T-helper 2 cell treated with Interferon-gamma antibody and Interleukin-4, amounts not matched to agents 5 μg/mL and 100 μg/mL, for 36 hours (primary cell): ENCODE measurements at places on chromosomes 11 and 22.

- no peak for DNase-seq
These were observed 21.3 kb downstream of the CBX7 start for GRCh38 chr22:39130892-39131855.

- DNase-seq, result no peak
These were observed 434 bp downstream of the XPNPEP3 start for GRCh38 chr22:40857309-40857855.

- no peak for DNase-seq
These were observed 133.3 kb downstream of the ATXN10 start for GRCh38 chr22:45804986-45805325.

DNA sequence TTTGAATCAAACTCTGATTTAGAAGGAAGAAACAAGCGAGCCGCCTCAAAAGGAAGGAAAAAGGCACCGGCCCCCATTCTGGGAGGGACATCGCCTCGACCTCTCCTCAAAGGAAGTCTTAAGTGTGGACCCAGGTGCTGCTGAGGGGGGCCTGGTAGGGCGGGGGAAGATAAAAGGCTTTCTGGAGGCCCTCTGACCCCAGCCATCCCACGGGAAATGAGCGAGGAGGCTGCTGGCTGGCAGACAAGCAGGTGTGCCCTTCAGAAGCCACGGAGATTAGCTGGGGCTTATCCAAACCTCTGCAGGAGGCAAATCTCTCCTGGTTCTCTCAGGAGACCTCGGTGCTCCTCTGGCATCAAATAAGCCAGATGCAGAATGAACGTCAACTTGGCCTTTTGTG lies 171.4 kb upstream of the BLID start:
- DNase-seq, result no peak

- no peak for DNase-seq
These were observed 2.8 kb downstream of the MAP6 start for GRCh38 chr11:75665990-75666389.

DNA sequence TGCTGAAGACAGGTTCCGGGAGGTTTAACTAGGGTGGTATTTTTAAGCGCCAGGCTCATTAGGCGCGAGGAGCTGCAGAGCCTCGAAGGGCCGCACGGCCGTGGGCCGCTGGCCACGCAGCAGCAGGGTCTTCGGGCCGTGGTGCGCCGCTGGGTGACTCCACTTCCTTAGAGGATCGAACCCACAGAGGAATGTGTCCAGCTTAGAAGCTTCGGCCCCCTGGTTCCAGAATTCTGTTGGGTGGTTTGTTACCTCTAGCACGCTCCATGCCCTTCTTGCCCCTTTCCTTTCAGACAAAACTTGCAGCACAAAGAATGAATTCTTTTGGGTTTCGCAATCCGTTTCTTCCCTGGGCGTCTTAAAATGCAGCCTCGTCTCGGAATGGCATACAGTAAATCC lies 773 bp upstream of the PATL1 start:
- no peak for DNase-seq

DNA sequence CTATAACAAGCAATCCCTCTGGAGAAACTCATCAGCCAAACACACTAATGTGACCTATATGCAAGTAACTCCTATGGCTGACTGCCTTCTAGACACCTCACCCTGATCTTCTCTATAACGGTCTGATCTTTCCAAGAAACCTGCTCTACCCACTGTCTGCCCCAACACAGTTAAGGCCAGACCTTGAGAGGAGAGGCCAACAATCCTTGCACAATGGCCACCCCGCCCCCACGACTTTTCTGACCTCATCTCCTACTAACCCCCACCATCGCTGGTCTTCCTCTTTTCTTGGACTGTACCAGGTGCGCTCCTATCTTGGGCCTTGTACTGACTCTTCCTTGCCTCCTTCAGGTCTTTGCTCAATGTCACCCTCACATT lies 12.5 kb downstream of the HIRA start:
- no peak for DNase-seq

DNA sequence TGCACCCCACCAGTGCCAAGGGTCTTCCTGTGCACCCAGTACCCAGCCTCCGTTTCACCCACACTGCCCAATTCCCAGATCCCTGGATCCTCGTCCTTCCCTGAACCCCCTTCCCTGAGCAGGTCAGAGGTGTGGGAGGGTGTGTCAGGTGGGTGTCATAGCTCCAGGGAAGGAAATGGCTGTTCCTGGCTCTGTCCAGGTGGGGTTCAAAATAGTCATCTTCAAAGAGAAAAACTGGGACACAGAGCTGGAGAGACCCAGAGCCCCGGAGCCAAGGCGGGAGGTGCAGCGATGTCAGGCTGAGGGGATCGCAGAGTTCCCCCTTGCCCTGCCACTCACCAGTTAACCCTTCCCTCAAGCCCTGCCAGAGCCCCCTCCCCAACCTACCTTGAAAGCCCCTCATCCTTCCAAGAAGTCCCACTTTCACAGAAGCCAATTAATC lies 698 bp downstream of the C1QTNF4 start:
- no peak for DNase-seq

DNA sequence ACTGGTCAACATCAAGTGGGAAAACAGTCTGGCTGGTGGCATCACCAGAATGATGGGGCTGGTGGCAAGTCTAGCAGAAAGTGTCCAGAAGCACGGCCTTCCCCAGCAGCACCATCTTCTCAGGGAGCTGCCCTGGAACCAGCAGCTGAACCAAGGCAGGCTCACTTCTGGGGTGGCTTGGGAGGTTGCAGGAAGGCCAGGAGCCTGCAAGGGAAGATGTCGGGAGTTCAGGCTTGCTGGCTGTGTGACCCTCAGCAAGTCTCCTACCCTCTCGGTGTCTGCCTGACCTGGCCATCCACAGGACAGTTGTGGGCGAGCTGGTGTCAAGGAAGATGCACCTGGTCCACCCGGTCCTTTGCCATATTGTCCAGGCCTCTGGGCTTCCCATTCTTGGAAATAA lies 2.3 kb upstream of the PNPLA5 start:
- no peak for DNase-seq

DNA sequence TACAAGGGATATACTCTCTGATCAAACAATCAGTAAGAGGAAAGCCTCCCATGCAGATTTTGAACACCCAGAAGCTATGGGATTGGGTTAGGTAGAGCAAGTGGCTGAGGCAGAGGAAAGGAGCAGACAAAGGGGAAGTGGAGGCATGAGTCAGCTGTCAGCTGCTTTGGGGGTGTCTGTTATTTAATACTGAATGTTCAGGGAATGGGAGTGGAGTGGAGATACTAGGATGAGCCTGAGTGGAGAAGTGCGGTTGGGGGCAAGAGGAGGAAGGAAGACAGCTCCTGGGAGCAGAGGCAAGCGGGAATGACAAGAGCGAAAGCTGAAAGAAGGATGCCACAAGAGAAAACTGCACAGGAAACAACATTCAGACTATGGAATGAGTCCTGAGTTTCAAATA lies 22.7 kb upstream of the TMPRSS5 start:
- DNase-seq, result no peak

DNA sequence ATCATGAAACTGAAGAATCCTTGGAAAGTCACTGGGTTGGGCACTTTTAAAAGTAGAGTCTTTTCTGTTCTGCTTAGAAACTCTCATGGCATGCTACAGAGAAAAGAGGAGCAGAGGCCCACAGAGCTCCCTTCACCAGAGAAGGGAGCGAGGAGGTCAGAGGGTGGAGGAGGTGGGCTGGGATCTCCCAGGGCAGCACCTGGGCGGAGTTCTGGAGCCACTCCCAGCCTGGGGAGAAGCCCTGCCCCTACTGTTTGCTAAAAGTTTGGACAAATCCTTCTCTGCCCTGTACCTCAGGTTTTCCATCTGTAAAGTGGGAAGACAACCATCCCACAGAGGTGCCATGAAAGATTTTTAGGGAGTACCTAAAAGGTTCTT lies 299.1 kb downstream of the KIRREL3 start:
- DNase-seq, result no peak

DNA sequence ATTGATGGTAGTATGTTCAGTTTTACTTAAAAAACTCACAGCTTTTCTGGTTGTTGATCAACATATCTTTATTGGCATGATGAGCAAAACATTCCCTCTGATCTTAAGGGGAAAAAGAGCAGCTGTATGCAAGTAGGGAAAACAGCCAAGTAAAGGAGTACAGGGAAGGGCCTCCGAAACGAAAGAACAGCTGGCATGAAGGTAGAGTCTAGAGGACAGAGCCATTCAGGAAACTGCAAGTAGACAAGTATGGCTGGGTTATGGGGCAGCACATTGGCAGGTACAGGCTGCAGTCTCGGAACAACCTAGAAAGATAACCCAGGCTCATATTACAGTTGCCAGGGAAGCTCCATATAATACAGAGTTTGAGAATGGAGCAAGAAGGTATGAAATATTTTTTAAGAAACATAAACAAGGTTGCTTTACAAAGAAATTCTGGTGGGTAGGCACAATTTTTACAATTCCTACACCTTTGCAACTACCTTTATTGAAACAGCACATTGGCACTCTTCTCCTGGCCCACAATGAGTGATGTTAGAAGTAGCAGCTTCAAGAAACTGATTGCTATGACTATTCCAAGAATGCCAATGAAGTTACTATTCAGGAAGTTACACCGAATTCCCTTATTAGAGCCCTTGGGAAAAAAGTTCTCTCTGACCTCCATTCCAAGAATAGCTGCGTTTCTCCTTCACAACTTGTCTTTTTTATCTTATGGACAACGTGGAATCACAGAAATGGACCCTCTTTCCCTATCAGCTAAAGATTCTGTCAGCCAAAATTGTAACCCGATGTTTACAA lies 45.2 kb downstream of the LGR4 start:
- DNase-seq, result no peak
